ENCODE measurements at places on chromosomes 2 and 18.

DNA sequence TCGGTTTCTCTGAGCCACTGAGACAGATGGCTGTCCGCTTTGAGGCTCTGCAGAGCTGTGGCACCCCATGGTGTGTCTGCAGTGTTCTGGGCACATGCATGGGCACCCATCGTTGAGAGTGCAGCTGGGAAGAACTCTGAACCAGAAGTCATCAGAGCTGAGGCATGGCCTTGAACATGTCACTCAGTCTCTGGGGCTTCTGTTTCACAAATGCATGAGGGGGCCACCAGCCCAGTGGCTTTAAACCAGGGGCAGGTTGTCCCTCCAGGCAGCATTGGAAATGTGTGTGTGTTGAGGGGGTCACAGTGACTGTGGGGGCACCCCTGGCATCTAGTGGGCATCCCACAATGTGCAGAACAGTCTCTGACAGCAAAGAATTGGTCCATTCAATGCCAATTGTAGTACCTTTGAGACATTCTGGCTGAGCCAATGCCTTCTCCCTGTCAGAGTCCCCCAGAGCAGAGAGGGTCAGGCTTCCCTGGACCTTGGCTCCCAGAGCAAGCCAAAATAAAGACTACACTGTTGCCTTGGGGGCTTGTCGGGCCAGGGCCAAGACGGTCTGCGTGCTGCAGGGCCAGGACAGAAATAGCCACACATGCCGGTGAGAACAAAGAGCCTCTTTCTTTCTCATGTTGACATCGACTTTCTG lies 9.3 kb upstream of the PSMD1 start:
- H3K36me3 ChIP-seq, result peaks cover 21% of the 10 kb centered on the region
- no peak for DNase-seq
- no peak overlapping the region for H3K27ac ChIP-seq
- no peak overlapping the region for H3K4me3 ChIP-seq
- H3K4me1 ChIP-seq, result peaks cover 33% of the 10 kb centered on the region

- no peaks in the 10 kb centered on the region for H3K27me3 ChIP-seq
- H3K36me3 ChIP-seq, result peaks cover 3% of the 10 kb centered on the region
- no peak overlapping the region for H3K27ac ChIP-seq
- no peak overlapping the region for H3K4me3 ChIP-seq
- DNase-seq, result no peak
- H3K4me1 ChIP-seq, result no peaks in the 10 kb centered on the region
Observed at GRCh38 chr2:17658251-17658843, 95.3 kb downstream of the SMC6 start.

GRCh38 chr18:78105611-78106010 lies 856.0 kb downstream of the GALR1 start:
- no peaks in the 10 kb centered on the region for H3K4me1 ChIP-seq
- no peaks in the 10 kb centered on the region for H3K27me3 ChIP-seq
- H3K36me3 ChIP-seq, result no peaks in the 10 kb centered on the region
- no peak overlapping the region for H3K27ac ChIP-seq
- no peak for DNase-seq
- H3K4me3 ChIP-seq, result no peak overlapping the region

- no peak overlapping the region for H3K27ac ChIP-seq
- no peak for DNase-seq
- H3K4me3 ChIP-seq, result no peak overlapping the region
Observed at GRCh38 chr2:25255745-25256487, 85.8 kb downstream of the DNMT3A start.

DNA sequence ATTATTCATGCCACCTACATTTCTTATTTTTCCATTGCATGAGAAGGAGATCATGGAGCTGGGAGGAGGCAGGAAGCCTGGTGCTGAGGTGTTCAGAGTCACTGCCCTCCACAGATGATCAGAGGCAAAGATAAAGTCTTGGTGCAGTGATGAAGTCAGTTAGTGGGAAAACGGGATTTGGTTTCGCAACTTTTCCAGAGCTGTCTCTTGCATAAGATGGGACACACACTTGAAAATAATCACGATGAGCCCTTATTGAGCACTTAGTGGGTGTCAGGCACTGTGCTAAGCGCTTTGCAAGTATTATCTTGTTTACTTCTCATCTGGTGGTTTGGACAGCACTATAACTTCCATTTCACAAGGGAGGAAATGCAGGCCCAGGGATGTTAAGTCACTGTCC lies 222.1 kb upstream of the SMAD2 start:
- DNase-seq, result peak; percentile 71
- no peak overlapping the region for H3K27ac ChIP-seq
- no peak overlapping the region for H3K4me3 ChIP-seq
- no peaks in the 10 kb centered on the region for H3K36me3 ChIP-seq

DNA sequence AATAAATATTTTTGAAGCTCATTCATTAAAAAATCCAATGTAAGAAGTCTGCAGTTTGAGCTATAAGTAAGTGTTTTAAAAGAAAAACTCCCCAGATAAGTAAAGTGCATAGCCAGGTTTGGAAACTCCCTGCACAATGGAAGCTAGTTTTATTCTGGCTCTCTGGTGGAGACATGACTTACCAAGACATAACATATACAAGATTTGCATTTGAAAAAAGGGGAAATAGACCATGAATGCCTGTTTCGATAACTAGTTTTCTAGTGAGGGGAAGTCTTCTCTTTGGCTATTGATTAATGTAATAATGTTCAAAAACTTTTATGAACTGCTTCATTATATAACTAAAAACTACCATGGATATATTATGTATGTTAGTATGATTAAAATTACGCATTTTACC lies 435.2 kb downstream of the ARHGAP15 start:
- H3K4me3 ChIP-seq, result no peak overlapping the region
- no peaks in the 10 kb centered on the region for H3K4me1 ChIP-seq
- H3K27ac ChIP-seq, result no peak overlapping the region

GRCh38 chr2:162521871-162522650 lies 178.1 kb downstream of the GCA start:
- no peak overlapping the region for H3K4me3 ChIP-seq
- H3K27me3 ChIP-seq, result no peaks in the 10 kb centered on the region
- H3K4me1 ChIP-seq, result no peaks in the 10 kb centered on the region
- no peaks in the 10 kb centered on the region for H3K36me3 ChIP-seq

DNA sequence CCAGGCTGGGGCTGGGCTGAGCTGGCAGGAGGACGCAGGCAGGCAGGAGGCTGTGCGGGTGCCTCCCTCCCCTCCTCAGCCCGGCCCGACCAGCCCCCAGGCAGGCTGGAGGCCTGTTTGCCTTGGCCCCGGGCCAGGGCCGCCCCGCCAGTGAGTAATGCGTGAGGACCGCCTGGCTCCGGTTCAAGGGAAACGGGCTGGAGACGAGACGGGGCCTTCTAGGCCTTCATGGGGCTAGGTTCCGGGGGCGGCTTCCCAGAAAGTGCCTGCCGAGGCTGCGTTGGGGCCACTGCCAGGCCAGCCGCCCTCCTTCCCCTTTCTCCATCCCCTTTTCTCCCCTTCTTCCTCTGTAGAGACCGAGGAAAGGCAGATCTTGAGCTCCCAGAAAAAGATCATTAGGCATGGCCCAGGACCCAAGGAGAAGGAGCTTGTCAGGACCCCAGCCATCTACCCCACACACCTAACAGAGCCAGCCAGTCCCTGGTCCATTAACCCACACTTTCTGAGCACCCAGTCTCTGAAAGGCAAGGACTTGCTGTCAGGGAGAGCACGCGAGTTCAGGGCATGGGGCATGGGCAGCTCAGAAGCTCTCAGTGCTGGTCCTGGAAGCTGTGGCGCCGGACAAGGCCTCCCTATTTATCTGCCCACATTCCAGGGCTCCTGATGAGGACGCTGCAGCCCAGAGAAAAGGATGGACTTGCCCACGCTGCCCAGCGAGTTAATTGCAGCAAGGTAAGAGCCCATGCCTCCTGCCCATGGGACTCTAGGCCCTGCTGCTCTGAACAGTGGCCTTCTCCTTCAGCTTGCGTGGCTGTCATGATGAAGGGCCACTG lies 48.5 kb downstream of the SMAD7 start:
- peak; percentile 92 for DNase-seq
- H3K4me1 ChIP-seq, result peaks cover 13% of the 10 kb centered on the region
- no peaks in the 10 kb centered on the region for H3K27me3 ChIP-seq
- peak overlapping the region; percentile 56 for H3K27ac ChIP-seq

GRCh38 chr18:32637226-32637625 lies 135.6 kb downstream of the KLHL14 start:
- H3K4me3 ChIP-seq, result no peak overlapping the region
- H3K27ac ChIP-seq, result no peak overlapping the region
- no peaks in the 10 kb centered on the region for H3K36me3 ChIP-seq
- DNase-seq, result no peak

DNA sequence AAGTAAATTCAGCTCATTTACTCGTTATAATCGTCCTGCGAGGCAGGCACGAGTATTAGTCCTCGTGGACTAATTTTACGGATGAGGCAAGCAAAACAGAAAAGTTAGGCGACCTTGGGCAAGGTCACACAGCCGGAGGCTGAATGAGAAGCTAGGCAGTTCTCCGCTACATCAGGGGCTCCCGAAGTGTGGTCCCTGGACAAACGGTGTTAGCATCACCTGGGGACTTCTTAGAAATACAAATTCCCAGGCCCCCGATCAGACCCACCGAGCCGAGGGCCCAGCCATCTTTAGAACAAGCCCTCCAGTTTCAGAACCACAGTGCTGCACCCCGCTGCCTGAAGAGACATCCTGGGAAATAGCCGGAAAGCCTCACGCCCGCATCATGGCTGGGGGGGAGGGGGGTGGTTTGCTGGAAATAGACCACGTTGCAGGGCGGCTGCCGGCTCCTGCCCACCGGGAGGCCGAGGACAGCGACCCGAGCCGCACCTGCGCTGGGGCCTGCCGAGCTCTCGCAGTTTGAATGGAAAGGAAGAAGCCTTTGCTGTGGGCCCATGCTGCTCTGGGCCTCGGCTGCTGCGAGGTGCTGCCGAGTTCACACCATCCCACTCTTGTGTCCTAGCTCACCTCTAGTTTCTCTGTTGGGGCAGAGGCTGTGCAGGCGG lies 72.2 kb downstream of the TFCP2L1 start:
- H3K27me3 ChIP-seq, result peaks cover 5% of the 10 kb centered on the region
- no peak for DNase-seq
- H3K36me3 ChIP-seq, result no peaks in the 10 kb centered on the region
- H3K27ac ChIP-seq, result no peak overlapping the region
- peaks cover 33% of the 10 kb centered on the region for H3K4me1 ChIP-seq

DNA sequence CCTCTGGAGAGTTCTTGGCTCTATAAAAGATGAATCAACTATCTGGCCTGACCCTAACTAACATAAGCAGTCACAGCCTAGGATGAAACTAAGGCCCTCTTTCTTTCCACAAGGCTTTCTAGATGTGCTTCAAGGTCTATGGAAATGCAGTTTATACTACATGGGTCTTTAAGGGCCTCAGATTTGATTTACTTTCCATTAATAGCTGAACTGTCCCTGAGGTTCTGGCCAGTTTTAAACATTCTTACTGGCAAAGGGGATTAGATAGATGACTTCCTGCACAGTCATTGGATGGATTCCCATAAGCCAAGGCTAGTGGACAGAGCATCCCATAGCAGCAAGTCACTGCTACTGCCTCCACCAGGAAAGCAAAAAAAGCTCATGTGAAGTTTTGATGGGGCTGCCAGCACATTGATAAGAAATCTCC lies 38.1 kb upstream of the LCLAT1 start:
- no peak overlapping the region for H3K27ac ChIP-seq
- no peak for DNase-seq
- H3K36me3 ChIP-seq, result no peaks in the 10 kb centered on the region
- H3K27me3 ChIP-seq, result no peaks in the 10 kb centered on the region

DNA sequence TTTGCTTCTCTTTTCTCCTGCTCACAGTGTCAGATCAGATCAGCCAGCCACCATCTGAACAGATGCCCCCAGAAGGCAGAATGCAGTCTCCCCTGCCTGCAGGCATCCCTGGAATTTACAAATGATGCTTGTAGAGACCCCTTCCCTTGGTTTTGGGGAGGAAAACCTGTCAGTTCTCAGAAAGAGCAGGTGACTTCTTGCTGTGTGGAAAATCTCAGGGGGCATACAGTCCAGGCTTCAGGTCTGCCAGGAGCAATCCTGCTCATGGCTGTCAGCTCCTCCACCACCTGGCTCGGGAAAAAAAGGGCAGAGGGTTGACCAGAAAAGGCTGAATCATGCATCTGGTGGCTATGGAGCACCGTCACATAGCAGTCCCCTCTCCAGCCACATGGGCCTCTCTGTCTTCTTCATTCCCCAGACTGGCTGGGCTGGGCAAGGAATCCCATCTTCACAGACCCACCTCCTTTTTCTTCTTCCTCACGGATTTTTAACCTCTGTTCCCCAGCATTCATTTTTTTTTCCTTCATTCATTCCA lies 107.0 kb downstream of the KCNF1 start:
- H3K27me3 ChIP-seq, result peaks cover 9% of the 10 kb centered on the region
- DNase-seq, result no peak
- no peak overlapping the region for H3K4me3 ChIP-seq
- no peak overlapping the region for H3K27ac ChIP-seq

DNA sequence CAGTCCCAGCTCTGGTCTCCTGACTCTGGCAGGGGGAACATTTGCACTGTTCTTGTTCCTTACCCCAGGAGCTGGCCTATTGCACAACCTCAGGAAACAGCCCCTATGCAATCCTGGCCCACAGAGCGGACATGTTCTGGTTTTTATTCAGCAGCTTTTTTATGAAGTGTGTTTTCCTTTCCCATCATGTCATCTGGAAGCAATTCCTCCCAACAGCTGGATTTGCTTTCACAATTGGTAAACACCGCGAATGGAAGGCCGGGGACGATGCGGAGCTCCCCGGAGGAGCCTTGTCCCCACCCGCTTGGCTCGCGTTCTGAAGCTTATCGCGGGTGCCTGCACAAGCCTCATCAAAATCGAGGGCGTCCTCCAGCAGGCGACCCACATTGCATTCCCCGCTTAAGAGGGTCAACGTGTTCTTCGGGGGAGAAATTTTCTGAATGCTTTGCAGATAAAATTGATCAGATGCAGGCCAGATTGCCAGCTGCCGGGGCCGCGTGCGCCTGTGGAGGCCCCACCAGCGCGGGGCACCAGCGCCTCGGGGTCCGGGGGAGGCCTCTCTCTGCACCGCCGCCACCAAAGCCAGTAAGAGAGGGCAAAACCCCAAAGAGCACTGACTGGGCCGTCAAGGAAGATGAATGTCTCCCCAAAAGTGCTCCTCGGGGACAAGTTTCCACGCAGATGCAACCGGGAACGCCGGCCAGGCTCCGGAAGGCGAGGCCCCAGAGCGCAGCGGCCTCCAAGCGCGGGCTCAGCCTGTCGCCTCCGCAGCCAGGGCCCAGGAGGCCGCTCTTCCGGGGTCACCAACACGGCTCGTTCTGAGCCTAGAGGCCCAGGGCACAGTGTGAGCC lies 60.3 kb upstream of the SP3 start:
- H3K4me1 ChIP-seq, result no peaks in the 10 kb centered on the region
- DNase-seq, result peak; percentile 59
- no peaks in the 10 kb centered on the region for H3K36me3 ChIP-seq
- H3K27me3 ChIP-seq, result no peaks in the 10 kb centered on the region

DNA sequence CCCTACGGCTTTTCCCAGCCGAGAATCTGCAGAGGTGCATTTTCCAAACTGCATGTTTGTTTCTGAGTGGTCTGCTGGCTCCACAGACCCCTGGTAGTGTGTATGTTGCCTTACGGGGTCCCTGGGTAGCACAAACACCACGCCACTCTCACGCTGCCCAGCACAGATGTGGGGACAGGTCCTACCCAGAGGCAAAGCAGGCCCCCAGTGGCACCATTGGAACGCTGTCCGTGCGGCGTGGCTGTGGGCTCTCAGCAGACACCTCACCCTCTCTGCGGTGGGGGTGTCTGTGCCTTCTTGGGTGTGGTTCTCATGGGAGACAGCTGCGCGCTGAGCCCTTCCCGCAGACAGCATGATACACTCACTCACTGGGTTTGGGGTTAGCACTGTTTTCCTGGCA lies 137.4 kb downstream of the NFATC1 start:
- peaks cover 36% of the 10 kb centered on the region for H3K27me3 ChIP-seq
- DNase-seq, result no peak
- H3K36me3 ChIP-seq, result no peaks in the 10 kb centered on the region
- H3K4me1 ChIP-seq, result no peaks in the 10 kb centered on the region

Measured in large intestine (tissue), 12 donors.